Jurkat, Clone E6-1 (cell line): ENCODE measurements at places on chromosomes 11 and 22.
A peak's percentile ranks its signal among the peaks of the same experiment; 100 is the strongest.

GRCh38 chr11:96105197-96105895 lies 181.4 kb upstream of the MTMR2 start:
- no peak for DNase-seq

GRCh38 chr22:31107894-31108218 lies 488 bp upstream of the SELENOM start:
- no peak for DNase-seq

DNA sequence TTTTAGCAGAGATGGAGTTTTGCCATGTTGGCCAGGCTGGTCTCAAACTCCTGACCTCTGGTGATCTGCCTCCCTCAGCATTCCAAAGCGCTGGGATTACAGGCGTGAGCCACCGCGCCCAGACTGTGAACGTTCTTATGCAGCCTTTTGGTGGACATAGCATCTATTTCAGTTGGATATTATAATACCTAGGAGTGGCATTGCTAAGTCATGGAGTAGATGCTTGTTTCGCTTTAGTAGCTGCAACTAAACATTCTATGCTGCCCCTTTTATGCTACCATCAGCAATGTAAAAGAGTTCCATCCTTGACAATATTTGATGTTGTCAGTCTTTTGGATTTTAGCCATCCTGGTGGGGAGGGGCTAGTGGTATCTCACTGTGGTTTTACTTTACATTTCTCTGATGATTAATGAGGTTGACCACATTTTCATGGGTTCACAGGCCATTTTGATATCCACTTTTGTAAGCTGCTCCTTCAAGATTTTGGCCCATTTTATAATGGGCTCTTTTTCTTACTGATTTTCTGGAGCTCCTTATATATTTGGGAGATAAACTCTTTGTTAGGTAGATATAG lies 16.5 kb upstream of the APOBEC3A start:
- no peak for DNase-seq

- peak; percentile 37 for DNase-seq
Measured at GRCh38 chr11:13339195-13340153, 61.9 kb downstream of the BMAL1 start.

- DNase-seq = no peak
Measured at GRCh38 chr22:44033694-44034093, 9.6 kb downstream of the PARVB start.

GRCh38 chr11:75450236-75450635 lies 17.2 kb upstream of the KLHL35 start:
- DNase-seq = no peak

DNA sequence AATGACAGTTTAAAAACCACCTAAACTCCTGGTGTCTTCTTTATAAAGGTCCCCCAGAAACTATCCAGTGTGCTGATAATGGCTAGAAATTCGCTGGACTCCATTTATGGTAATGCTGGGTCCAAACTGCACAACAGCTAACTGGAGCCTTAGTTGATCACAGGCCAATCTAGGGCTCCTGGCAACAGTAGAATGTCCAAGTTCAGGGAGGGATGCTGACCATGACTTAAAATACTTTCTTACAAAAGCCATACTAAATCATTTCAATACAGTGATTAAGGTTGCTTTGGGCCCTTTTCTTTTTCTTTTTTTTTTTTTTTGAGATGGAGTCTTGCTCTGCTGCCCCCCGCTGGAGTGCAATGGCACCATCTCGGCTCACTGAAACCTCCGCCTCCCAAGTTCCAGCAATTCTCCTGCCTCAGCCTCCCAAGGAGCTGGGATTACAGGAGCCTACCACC lies 14.5 kb upstream of the GAB2 start:
- no peak for DNase-seq

DNA sequence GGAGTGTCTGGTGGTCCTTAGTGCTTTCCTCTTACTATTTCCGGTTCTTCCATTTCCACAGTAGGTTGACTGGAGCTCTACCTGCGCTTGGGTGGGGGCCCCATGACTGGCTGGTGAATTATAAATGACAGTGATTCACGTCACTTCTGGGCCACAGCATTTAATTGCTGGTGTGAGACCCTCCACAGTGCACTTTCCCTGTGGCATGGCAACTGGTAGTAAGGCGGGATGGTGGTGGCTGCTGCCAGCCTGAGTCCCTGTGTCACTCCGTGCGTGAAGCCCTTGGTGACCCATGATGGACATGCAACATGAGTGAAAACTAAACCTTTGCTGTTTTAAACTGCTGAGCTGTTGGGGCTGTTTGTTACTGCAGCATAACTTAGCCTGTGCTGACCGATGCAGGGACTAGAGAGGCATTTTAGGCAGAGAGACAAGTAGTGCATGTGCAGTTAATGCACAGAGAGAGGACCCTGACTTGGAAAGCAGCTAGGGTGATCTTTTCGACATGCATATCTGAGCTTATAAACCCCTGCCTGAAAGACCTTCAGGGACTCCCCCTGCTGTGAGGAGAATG lies 3.1 kb downstream of the PRDM11 start:
- no peak for DNase-seq

- no peak for DNase-seq
Measured at GRCh38 chr11:63945477-63946163, 6.8 kb downstream of the NAA40 start.

GRCh38 chr22:22745225-22746060 lies 101.0 kb downstream of the GGTLC2 start:
- DNase-seq = no peak

DNA sequence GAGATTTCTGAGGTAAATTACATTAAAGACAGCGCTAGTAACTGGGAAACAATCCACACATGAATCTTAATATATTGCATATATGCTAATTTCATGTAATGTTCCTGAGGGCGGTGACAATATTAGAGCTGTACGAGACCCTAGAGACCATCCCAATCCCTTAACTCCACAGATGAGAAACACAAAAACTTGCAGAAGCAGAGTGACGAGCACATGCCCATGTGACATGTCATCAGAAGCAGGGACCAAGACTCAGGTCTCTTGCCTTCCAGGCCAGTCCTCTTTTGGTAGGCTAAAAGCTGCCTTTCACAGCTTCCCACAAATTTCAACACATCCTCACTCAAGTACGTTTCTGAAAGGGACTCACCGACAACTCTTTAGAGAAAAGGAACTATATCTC lies 11.8 kb downstream of the MAPK1 start:
- DNase-seq = no peak

- DNase-seq = no peak
Measured at GRCh38 chr11:72160319-72160718, 24.8 kb downstream of the FOLR3 start.

- no peak for DNase-seq
Measured at GRCh38 chr11:34652191-34652973, 31.5 kb downstream of the EHF start.

- no peak for DNase-seq
Measured at GRCh38 chr11:14184028-14184940, 174.7 kb downstream of the RRAS2 start.

- DNase-seq = no peak
Measured at GRCh38 chr22:37842015-37842793, 1.9 kb downstream of the ANKRD54 start.

DNA sequence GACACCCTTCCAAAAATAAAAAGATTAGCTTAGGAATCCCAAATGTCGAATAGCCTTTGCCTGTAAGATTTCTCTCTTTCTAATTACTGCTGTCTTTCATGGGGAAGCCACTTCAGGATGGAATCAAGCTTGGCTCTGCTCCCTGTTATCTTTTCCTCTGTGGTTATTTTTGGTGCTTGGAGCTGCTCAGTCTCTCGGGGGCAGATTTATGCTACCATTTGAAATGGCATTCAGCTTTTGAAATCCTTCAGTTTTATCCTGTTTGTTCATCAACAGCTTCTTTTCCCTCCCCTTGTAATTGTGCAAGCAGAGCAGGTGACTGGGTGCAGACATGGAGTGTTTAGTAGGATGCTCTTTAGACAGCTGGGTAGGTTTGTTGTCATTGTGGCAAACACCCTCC lies 111.0 kb downstream of the DBX1 start:
- DNase-seq = no peak

DNA sequence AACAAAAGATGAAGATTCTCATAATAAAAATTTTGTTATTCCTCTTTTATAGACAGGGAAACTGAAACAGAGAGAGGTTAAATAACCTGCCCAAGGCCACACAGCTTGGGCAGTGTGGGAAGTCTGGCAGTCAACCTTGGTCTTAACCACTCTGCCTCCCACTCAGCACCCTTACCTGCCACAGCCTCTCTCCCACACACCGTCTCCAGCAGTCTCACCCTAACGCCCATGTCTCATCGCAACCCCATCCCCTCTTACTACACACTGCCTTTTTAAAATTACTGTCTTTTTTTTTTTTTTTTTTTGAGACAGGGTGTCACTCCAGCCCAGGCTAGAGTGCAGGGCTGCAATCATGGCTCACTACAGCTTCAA lies 25.0 kb downstream of the ARRB1 start:
- no peak for DNase-seq

DNA sequence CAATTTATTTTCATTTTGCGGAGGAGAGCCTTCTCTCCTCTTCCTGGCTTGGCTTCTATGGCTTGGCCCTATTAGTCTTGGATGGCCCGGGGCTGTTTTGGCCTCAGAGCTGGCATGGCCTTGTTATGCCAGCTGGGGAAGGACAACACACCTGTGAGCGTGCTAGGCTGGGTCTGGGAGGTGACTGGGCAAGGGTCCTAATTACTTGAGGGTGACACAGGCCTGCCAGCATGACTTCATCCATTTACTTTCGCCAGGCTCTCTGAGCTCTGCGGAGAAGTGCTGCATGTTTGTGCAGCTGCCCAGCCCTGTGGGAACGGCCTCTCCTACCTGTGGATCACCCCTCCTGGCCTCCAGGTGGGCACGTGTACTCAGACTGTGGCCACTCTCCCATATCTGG lies 153.6 kb downstream of the SNX19 start:
- no peak for DNase-seq

GRCh38 chr11:1194231-1194976 lies 28.5 kb upstream of the MUC5B start:
- no peak for DNase-seq

DNA sequence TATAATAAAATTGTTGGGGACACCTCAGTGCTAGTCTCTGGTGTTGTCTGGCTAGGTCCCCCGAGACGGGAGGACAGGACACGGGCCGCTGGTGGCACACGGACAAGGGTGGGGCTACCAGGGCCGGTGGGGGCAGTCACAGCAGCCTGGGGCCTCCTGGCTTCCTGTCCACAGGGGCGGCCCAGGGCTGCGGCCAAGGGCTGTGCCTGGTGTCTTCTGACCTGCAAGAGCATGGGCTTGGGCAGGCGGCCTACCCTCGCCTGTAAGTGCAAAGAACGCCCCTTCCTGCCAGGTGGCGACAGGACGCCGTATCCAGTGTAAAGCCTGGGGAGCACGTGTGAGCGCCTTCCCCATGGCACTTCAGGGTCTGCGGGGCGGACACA lies 3.6 kb downstream of the LRFN4 start:
- no peak for DNase-seq

DNA sequence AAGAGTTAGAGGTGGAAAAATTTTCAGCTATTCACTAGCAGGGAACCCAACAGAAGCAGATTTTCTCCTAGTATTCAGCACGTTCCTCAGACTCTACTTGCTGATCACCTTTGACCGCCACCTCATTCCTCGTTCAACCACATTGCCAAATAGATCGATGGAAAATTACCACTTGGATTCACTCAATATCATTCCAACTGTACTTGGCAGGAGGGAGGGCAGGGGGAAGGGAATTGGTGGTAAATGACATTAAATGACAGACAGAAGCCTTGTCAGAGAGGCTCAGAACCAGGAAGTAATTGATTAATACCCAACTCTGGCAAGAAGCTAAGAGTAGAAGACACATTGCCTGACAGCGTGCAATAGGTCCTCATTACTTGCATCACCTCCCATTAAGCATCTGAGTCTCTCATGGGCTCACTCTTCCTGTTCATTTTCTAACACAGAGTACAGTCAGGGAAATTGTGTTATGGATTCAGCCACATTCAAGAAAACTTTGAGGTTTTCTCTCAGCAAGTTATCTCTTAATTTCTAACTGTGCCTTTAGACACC lies 240.5 kb upstream of the FAT3 start:
- no peak for DNase-seq

DNA sequence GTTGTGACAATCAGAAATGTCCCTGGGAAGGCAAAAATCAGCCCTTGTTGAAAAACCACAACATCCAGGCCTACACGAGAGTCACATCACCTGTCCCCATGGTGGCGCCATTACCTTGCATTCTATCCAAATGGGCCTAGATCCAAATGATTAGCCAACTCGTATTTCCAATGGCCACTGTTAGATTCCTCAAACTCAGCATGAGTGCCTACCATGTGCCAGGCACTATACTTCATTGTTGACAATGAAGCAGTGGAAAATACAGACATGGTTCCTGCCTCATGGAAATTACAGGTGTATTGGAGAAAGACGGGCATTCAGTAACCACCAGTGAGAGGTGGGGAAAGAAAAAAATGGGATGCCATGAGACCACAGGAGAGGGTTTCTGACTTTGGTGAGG lies 29.8 kb upstream of the CREB3L1 start:
- peak; percentile 43 for DNase-seq

- no peak for DNase-seq
Measured at GRCh38 chr11:122788781-122789535, 49.3 kb upstream of the CRTAM start.

DNA sequence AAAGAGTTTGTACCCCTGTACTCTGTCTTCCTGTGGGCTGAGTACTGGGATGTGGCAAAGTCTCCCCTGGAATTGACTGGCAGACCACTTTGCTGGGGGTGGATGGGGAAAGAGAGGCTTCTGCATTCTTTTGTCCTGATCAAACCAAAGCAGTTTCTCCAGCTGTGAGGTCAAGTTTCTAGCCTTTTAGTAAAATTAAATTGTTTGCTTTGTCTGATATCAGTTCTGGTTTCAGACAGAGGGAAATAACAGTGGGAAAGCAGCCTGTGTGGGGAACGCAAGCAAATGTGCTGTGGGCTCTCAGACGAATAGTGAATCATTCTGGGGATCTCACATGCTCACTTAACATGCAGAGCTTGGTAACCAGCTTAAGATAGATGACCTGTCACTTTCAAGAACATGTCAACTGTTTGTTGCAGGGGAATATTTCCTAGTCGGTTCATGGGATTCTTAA lies 151.6 kb downstream of the FAT3 start:
- DNase-seq = no peak

GRCh38 chr11:10979529-10979928 lies 121.7 kb upstream of the ZBED5 start:
- DNase-seq = no peak

- no peak for DNase-seq
Measured at GRCh38 chr11:9752091-9752490, 88.2 kb downstream of the SWAP70 start.

DNA sequence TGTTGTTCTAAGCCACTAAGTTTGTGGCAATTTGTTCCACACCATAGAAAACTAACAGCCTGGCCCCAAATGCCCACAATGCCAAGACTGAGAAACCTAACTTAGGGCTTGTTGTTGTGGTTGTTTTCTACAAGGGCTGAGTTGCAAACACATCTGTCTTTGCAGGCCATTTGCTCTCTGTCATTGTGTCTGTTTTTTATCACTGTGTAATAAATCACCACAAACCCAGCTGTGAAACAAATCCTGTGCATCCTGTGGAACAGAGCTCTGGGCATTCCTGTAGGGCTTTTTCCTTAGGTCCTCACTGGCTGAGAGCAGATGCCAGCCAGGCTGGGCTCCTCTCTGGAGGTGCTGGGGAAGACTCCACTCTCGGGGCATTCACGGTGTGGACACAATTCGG lies 15.7 kb upstream of the SYT8 start:
- DNase-seq = no peak
